ENCODE measurements at places on chromosomes 11 and 22. TPM values are rescaled to one million over a fixed set of nuclear protein-coding genes. Genes with fewer than 3 reads are reported as not detected.

DNA sequence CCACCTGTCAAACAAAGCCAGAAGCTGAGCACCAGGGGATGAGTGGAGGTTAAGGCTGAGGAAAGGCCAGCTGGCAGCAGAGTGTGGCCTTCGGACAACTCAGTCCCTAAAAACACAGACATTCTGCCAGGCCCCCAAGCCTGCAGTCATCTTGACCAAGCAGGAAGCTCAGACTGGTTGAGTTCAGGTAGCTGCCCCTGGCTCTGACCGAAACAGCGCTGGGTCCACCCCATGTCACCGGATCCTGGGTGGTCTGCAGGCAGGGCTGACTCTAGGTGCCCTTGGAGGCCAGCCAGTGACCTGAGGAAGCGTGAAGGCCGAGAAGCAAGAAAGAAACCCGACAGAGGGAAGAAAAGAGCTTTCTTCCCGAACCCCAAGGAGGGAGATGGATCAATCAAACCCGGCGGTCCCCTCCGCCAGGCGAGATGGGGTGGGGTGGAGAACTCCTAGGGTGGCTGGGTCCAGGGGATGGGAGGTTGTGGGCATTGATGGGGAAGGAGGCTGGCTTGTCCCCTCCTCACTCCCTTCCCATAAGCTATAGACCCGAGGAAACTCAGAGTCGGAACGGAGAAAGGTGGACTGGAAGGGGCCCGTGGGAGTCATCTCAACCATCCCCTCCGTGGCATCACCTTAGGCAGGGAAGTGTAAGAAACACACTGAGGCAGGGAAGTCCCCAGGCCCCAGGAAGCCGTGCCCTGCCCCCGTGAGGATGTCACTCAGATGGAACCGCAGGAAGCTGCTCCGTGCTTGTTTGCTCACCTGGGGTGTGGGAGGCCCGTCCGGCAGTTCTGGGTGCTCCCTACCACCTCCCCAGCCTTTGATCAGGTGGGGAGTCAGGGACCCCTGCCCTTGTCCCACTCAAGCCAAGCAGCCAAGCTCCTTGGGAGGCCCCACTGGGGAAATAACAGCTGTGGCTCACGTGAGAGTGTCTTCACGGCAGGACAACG is 11.7 kb downstream of the CXCR5 start:
- DNase-seq = peak; percentile 80

- DNase-seq = no peak
These were observed 1.7 kb upstream of the RTCB start for GRCh38 chr22:32413719-32414118.

- DNase-seq = no peak
These were observed 2.9 kb upstream of the TUBGCP6 start for GRCh38 chr22:50247748-50248147.

- DNase-seq = no peak
These were observed 31.6 kb upstream of the GAL start for GRCh38 chr11:68652683-68653156.

GRCh38 chr11:6850526-6850925 is 5.0 kb downstream of the OR10A5 start:
- DNase-seq = no peak

DNA sequence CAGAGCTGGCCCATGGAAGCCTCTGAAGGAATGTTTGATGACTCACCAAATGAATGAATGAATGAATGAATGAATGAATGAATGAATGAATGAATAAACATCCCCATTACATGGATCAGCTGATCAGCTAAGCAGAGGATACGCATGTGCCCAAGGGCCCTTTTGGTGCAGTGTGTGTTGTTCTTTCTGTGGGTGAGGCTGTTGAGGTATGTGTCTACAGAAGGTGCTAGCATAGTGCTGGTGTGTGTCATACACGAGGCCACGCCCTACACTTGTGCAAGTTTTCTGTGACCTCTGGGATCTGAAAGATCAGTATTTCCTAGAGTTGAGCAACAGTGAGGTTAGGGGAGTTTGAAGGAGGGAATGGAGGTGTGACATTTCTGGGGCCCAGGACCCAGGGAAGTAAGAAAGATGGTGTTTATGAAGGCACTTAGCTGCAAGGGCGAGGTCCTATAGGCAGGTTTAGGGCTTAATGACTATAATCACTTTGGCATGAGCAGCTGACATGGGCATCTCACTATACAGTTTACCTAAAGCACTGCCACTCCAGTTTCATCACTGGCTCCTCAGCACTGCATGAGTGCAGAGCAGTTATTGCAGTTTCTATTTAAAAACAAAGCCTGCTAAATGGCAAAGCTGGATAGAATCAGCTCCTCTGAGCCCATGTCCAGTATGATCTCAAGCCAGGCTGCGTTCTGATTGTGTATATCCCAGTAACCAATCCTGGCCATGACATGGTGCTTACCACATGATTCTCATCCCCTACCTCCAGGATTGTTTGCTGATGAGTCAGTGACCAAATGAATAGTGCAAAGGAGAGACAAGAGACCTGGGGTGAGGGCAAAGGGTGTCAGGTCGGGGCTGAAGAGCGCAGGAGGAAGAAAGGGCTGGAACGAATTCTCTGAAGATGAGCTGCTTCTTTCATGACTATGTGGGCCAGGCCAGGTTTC is 36.4 kb upstream of the E2F8 start:
- no peak for DNase-seq

DNA sequence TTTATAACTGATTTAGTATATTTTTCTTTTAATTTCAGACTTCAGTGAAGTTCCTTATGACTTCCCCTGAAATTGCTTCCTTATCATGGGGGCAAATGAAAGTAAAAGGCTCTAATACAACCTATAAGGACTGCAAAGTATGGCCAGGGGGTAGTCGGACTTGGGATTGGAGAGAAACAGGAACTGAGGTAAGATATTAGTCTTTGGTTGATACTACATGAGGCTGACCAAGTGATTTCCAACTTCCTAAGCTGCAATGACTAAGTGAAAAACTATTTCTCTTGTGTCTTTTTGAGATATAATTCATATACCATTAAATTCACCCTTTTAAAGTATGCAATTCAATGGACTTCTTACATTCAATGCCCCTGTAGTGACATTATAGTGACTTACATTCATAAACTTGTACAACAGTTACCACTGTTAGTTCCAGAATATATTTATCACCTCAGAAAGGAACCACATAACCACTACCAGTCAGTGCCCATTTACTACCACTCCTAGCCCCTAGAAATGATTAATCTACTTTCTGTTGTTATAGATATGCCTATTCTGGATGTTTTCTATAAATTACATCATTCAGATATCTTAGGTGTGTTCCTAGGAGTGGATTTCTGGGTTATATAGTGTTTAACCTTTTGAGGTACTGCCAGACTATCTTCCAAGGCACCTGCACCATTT is 21.6 kb downstream of the AAMDC start:
- no peak for DNase-seq

The ARHGEF17 gene
- 88.6 TPM for total RNA-seq

The CEND1 gene
- total RNA-seq = not detected

The BTG4 gene
- total RNA-seq = not detected

The DAGLA gene
- 2.4 TPM for total RNA-seq

- DNase-seq = no peak
These were observed 7.3 kb upstream of the OR51A2 start for GRCh38 chr11:4962816-4963215.

- DNase-seq = no peak
These were observed 24.1 kb upstream of the SCN2B start for GRCh38 chr11:118200497-118200896.

- DNase-seq = no peak
These were observed 309.8 kb upstream of the CNTN5 start for GRCh38 chr11:98710986-98711385.

The NEFH gene
- total RNA-seq = 0.42 TPM

GRCh38 chr22:42033263-42034181 is 34.9 kb downstream of the WBP2NL start:
- no peak for DNase-seq

The CDON gene
- 31.3 TPM for total RNA-seq

DNA sequence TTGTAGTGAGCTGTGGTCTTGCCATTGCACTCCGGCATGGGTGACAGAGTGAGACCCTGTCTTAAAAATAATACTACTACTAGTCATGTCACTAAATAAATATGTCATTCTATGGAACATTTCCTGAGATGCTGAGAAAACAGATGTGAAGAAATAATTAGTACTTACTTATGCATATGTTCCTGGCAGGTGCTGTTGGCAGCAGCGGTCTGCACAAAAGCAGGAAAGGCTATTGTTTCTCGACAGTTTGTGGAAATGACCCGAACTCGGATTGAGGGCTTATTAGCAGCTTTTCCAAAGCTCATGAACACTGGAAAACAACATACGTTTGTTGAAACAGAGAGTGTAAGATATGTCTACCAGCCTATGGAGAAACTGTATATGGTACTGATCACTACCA is 8.8 kb downstream of the ARCN1 start:
- no peak for DNase-seq

- DNase-seq = peak; percentile 25
These were observed 21.6 kb upstream of the CSNK1E start for GRCh38 chr22:38338772-38339379.

DNA sequence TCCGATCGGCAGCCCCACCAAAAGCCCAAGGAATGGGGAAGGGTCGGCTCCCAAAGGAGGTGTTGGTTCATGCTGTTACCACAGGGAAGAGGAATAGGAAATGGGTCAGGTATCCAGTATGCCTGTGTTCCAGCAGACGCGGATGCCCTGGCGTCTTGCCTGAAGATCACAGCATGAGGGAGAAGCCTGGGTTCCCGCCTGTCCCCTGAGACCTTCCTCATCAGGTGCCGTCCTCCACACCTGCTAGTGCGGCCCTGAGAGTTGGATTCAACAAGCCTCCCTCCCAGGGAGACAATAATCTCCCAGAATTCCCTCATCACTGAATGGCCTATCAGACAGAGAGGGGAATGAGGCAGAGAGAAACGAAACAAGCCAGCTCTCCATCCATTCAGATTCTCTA is 92.2 kb downstream of the SPATA19 start:
- DNase-seq = no peak

DNA sequence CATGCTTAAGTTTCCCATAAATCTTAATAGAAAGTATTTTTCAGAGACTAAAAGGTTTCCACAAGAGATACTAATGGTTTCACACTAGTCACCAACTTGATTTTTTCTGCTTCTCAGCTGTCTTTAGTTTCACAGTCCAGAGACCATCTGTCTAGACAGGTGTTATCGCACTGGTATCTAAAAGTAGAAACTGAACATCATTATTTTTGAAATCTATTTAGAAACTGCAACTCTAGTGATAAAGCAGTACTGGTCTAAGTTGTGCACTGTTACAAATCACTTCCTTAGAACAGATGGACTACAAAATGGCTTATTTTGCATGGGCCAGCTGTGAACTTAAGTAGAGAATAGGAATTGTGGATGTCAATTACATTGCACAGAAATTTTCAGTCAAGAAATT is 78.0 kb downstream of the CNTN5 start:
- DNase-seq = no peak

DNA sequence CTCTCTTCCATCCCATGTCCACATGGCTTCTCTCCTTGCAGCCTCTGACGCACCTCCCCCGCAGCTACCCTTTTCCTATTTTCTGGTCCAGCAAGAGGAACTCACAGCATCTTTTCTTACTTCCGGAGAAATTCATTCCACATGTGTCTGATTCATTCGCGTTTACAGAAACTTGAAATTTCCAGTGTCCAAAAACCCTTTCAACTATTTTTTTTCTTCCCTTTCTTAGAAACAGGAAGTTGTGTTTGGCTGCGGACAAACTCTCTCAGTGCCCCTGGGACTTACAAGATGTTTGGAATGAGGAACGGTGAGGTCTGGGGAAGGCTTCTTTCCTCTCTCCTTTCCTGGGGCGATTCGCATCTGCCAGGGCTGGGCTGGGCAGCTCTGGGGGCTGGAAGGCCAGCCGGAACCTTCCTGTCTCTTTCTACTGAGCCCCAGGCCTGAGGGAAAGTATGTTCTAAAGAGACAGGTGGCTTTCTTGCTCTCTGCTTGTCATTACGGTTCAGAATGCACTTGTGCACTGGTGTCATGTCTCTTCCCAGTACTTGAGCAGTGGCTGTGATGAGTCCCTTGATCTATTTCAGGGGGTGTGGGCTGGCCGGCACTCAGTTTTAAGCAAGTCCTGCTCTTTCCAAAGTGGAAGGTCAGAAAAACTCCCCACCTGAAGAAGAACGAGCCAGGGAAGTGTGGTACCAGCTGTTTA is 27.5 kb downstream of the ADAMTS8 start:
- DNase-seq = no peak

- DNase-seq = peak; percentile 48
These were observed 135.4 kb downstream of the ADAMTS15 start for GRCh38 chr11:130583801-130584211.

DNA sequence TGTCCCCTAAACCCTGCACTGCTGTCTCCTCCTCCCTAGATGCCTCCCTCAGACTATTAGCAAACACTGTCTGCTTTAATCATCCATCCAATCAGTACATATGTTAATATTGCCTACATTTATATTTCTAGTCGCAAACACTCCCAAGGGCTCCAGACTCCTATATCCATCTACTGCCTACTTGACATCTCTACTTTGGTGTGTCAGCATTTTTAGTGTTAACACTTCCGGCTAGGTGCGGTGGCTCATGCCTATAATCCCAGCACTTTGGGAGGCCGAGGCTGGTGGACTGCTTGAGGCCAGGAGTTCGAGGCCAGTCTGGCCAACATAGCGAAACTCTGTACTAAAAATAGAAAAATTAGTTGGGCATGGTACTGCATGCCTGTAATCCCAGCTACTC is 5.5 kb upstream of the THOC5 start:
- no peak for DNase-seq

DNA sequence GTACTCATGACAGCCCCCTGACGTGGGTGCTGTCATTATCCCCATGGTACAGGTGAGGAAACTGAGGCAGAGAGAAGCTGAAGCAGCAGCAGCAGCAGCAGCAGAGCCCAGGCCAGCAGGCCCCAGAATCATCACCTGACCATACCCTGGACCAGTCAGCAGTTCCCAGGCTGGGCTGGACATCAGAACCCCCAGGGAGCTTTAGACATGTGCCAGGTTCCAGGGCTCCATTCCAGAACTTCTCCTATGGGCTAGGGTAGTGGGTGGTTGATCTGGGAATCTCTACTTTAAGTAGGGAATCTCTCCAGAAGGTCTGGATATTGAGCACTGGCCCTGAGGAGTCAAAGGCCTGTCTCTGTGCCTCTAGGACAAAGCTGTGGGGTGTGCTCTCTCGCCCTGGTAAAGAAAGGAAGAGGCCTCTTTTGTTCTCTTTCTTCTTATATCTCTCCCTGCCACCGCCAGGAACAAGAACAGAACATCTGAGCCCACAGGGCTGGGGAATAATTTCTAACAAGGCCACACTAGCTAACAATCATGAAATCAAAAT is 26.6 kb downstream of the MAFF start:
- no peak for DNase-seq

GRCh38 chr11:76069001-76069400 is 137.3 kb downstream of the WNT11 start:
- DNase-seq = no peak

The TMEM191C gene
- total RNA-seq = 0.81 TPM

- DNase-seq = no peak
These were observed 115.5 kb downstream of the PHF21B start for GRCh38 chr22:44894321-44894720.

Data from posterior vena cava (tissue), 2 donors.